ENCODE measurements at places on chromosomes 4 and X.
A peak's percentile ranks its signal among the peaks of the same experiment; 100 is the strongest.

DNA sequence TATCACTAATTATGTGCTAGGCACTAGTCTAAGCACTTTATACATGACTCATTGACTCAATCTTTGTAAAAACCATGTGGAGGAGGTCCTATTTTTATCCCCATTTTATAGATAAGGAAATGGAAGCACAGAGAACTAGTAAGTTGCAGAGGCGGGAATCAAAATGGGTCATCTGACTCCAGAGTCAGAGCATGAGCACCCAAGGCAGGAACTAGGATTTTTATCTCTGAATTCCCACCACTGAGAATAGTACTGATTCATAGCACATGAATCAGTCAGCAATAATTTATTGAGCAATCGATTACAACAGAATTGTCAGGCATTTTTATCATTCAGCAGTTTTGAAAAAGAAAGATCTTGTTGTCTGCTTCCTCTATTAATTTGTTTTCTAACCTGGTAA lies 19.3 kb downstream of the SCARB2 start:
- no peak for DNase-seq

DNA sequence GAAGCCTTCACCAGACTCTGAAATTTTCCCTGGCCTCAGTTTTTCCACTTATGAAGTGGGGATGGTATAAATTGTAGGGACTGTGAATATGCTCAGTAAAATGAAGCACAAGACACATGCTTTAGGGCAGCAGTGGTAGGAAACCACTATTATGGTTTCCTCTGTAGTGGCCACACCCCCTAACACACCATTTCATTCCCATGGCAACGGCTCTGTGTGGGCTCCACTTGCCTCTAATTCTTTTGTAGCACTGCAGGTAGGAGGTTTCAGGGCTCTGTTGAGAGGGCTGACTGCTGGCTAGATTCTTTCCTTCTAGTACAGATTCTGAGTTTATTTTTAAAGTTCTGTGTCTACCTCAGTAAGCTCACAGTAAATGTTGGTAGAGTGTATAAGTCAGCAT lies 3.5 kb upstream of the VMA21 start:
- DNase-seq: peak; percentile 16

DNA sequence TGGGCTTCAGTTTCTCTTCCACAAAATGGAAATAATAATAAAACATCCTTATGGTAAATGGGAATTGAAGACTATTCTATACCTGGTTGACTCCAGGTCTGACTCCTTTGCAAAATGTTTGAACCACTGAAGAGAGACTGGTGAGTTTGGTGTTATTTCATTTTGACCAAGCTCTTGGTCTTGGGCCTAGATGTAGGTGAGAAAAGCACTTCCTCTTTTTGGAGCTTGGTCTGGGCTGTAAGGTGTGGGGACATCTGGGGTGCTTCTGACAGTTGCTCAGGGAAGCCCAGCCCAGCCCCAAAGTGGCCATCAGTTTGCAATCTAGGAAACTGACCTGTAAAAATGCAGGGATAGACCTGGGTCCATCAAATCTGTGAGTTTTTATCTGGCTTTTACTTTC lies 26.8 kb upstream of the SOD3 start:
- DNase-seq: no peak

DNA sequence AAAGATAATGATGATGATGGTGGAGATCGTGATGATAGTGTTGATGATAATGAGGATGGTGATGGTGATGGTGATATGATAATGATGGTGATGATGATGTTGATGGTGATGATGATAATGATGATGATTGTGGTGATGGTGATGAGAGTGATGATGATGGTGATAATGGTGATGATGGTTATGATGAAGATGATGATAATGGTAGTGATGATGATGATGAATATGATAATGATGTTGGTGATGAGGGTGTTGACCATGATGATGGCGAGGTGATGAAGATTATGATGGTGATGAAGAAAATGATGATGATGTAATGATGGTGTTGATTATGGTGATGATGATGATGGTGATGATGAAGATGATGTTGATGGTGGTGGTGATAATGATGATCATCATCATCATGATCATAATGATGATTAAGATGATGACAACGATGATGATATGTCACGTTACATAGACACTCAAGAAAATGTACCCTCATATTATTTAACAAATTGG lies 1106.4 kb downstream of the NLGN4X start:
- no peak for DNase-seq

Measured in stimulated activated CD4-positive, alpha-beta T cell treated with anti-CD3 and anti-CD28 coated beads, Interleukin-1b, Interleukin-23, amount 100 ng/mL, for 24 hours (primary cell).